WTC11 (cell line): ENCODE measurements at places on chromosomes 3 and 15.

GRCh38 chr15:84858231-84858630 is 26.2 kb upstream of the SLC28A1 start:
- no peaks in the 10 kb centered on the region for H3K4me1 ChIP-seq
- peaks cover 4% of the 10 kb centered on the region for H3K36me3 ChIP-seq
- H3K4me3 ChIP-seq, result no peak overlapping the region
- H3K27me3 ChIP-seq, result no peaks in the 10 kb centered on the region
- DNase-seq, result no peak

DNA sequence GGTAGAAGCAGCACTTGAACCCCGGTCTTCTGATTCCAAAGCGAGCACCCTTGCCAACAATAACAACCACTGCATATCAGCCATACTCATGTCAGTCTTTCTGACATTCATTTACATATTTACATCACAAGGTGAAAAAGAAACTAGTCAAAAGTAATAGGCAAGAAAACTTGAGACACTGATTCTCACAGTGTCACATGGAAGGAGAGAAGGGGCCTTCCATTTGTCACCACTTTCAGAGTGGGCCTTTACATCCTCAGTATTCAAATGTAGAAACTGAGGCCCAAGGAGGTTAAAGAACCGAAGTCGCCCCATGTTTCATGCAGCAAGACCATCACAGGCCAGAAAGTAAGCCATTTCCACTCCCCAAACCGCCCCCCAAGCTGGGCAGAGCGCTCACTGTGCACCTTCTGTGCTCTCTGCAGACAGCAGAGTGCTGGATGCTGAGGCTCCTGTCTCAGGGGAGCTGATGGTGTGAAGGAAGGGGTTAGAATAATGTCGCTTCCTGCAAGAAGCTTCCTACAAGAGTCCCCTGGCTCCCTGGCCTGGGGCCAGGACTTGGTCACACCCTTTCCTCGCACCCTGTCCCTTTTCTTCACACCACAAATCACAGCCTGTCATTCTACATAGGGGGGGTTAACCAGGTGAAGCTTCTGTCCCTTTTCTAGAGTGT is 260.1 kb downstream of the UACA start:
- peaks cover 5% of the 10 kb centered on the region; the same call in 1 of the 2 replicates for H3K36me3 ChIP-seq
- H3K4me3 ChIP-seq, result no peak overlapping the region
- peaks cover 35% of the 10 kb centered on the region for H3K4me1 ChIP-seq
- no peak for DNase-seq

GRCh38 chr15:101062471-101063171 is 143.5 kb downstream of the LRRK1 start:
- H3K27ac ChIP-seq, result peak overlapping the region; percentile 59
- H3K36me3 ChIP-seq, result peaks cover 23% of the 10 kb centered on the region
- H3K27me3 ChIP-seq, result peaks cover 4% of the 10 kb centered on the region
- H3K4me1 ChIP-seq, result peaks cover 65% of the 10 kb centered on the region

GRCh38 chr3:187188931-187189330 is 8.4 kb upstream of the RTP1 start:
- H3K36me3 ChIP-seq, result peaks cover 26% of the 10 kb centered on the region
- peaks cover 2% of the 10 kb centered on the region; the same call in 1 of the 2 replicates for H3K27me3 ChIP-seq
- H3K4me3 ChIP-seq, result no peak overlapping the region

DNA sequence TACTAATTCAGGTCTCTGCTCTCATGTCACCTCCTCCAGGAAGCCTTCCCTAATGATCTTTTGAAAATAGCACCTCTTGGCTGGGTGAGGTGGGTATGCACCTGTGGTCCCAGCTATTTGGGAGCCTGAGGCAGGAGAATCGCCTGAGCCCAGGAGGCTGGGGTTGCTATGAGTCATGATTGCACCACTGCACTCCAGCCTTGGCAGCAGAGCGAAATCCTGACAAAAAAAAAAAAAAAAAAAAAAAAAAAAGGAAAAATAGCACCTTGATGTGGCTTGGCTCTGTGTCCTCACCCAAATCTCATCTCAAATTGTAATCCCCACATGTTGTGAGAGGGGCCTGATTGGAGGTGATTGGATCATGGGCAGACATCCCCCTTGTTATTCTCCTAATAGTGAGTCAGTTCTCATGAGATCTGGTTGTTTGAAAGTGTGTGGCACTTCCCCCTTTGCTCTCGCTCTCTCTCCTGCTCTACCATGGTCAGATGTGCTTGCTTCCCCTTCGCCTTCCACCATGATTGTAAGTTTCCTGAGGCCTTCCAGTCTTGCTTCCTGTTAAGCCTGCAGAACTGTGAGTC is 11.2 kb upstream of the RNU6-1 start:
- H3K36me3 ChIP-seq, result peaks cover 6% of the 10 kb centered on the region
- peaks cover 52% of the 10 kb centered on the region for H3K4me1 ChIP-seq
- DNase-seq, result no peak
- no peak overlapping the region for H3K4me3 ChIP-seq
- H3K27me3 ChIP-seq, result no peaks in the 10 kb centered on the region; the same call in 1 of the 2 replicates

DNA sequence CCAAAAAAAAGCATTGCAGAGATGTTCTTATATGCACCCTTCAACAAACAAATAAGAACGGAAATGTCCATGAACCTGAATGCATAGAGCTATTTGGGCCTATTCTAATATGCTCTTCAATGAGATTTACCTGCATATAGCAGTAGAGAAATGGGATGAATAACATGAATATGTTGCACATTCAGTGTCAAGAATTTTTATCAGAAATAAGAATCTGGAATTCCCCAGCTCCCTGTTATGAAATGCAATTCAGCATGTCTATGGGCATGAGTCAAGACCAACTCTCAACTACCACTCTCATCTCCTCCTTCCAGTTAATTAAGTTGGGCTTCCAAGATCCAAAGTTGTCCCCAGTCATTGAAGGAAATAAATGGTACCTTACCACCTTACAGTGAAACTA is 133.7 kb upstream of the ALCAM start:
- H3K4me3 ChIP-seq, result no peak overlapping the region
- H3K27me3 ChIP-seq, result no peaks in the 10 kb centered on the region
- no peak overlapping the region for H3K27ac ChIP-seq
- DNase-seq, result no peak
- peaks cover 6% of the 10 kb centered on the region; the same call in 1 of the 2 replicates for H3K36me3 ChIP-seq

GRCh38 chr15:64162478-64162868 is 349 bp downstream of the PPIB start:
- peaks cover 33% of the 10 kb centered on the region for H3K4me1 ChIP-seq
- peak overlapping the region; percentile 92 for H3K27ac ChIP-seq
- H3K4me3 ChIP-seq, result peak overlapping the region; percentile 84
- DNase-seq, result no peak

DNA sequence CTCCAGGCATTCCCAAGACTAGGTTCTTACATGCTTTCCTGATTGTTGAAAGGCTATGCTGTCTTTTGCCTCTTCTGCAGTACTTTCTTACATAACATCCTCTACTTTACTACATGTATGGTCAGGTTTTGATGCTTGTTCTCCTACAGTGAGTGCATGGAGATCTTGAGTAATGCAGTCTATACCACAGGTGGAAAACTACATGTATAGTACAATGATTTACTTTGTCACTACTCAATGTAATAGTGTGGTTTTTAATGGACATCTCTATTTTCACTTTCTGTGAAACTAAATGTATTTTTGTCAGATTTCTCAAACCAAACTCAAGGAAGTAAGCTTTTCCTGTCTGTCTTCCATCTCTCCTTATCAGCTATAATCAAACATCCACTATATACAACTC is 657.0 kb downstream of the TUSC7 start:
- no peak overlapping the region for H3K27ac ChIP-seq
- no peaks in the 10 kb centered on the region for H3K4me1 ChIP-seq
- peaks cover 26% of the 10 kb centered on the region for H3K36me3 ChIP-seq
- H3K4me3 ChIP-seq, result no peak overlapping the region
- H3K27me3 ChIP-seq, result peaks cover 2% of the 10 kb centered on the region; the same call in 1 of the 2 replicates

DNA sequence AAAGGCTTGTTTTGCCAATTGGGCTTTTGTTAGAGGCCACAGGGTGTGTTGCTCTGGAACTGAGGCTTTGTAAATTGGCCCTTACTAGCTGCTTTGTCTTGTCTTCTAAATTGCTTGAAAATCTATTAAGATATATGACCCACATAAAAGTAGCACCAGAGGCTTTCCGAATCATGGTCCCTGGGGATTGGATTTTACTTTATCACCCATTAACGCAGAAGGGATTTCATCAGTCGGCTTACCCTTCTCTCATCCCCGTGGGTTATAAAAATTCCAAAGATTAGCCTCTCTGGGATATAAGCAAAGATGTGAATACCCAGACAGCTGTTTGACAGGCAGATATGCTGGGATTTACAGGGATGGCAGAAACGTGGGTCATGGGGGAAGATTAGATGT is 98.3 kb upstream of the CHL1 start:
- no peak overlapping the region for H3K4me3 ChIP-seq
- H3K27ac ChIP-seq, result no peak overlapping the region
- peaks cover 74% of the 10 kb centered on the region for H3K36me3 ChIP-seq
- no peaks in the 10 kb centered on the region; the same call in 1 of the 2 replicates for H3K27me3 ChIP-seq

GRCh38 chr3:122760453-122761271 is 33.0 kb downstream of the HSPBAP1 start:
- no peaks in the 10 kb centered on the region for H3K27me3 ChIP-seq
- H3K4me1 ChIP-seq, result peaks cover 13% of the 10 kb centered on the region
- DNase-seq, result peak; percentile 72
- no peaks in the 10 kb centered on the region for H3K36me3 ChIP-seq
- H3K27ac ChIP-seq, result peak overlapping the region; percentile 47

GRCh38 chr3:162224746-162225145 is 728.1 kb downstream of the OTOL1 start:
- H3K36me3 ChIP-seq, result peaks cover 16% of the 10 kb centered on the region
- H3K27me3 ChIP-seq, result no peaks in the 10 kb centered on the region
- DNase-seq, result no peak
- H3K4me1 ChIP-seq, result peaks cover 3% of the 10 kb centered on the region; the same call in 1 of the 2 replicates

DNA sequence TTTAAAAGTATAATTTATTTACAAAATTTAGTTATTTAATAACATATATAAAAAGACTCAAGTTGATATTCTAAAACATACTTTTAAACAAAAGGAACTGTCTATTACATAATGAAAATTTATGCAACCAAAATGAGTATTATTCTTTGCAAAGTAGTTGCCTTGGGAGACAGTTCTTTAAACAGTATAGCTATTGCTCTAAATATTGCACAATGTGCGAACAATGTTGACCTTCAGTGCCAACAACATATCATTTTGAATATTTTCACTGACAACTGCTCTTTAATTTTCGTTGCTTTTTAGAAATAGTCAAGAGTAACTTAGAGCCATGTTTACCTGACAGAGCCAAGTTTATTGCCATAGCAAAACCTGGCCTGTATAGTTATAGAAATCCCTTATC is 124.9 kb downstream of the ZBTB20 start:
- H3K27ac ChIP-seq, result no peak overlapping the region
- H3K27me3 ChIP-seq, result no peaks in the 10 kb centered on the region
- no peaks in the 10 kb centered on the region for H3K4me1 ChIP-seq

DNA sequence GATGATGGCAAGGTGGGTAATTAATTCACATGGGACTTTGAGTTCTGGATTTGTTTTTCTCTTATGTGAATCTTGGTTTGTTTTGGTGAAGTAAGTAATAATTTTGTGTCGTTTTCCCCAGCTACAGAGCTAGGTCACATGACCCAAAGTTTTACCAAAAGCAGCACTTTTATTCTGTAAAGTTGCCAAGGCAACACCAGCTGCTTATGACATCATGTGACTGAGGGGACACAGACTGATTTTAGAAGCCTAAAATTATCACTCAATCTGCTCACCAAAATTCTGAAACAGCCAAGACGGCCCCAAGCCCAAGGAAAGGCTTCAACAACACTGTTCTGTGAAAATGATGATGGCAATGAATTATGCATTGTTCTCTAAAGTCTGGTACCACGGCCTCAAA is 63.9 kb downstream of the MEX3B start:
- H3K27ac ChIP-seq, result no peak overlapping the region
- peaks cover 3% of the 10 kb centered on the region for H3K4me1 ChIP-seq
- DNase-seq, result no peak
- peaks cover 17% of the 10 kb centered on the region for H3K36me3 ChIP-seq
- H3K4me3 ChIP-seq, result no peak overlapping the region
- no peaks in the 10 kb centered on the region for H3K27me3 ChIP-seq

DNA sequence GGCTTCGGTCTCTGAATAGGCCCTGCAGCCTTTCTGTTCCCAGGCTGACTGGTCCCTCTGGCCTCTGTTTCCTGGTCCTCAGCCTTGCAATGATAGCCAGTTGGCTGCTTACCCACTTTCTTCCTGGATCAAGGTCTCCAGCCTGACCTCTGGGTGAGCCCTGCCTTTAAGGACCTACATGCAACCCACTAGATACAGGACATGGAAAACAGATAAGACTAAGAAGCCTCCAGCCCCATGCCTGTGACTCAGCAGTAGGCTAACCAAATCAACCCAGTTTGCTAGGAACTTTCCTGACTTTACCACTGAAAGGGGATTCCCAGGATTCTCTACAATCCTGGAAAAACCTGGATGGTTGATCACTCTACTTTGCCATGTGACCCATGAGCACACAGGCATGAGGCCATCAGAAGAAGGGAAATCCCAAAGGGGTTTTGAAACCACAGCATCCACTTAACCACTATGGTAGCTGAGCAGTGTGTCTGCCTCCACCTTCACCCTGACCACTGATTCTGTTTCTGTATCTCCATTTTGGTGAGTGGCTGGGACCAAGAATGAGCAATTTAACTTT is 188.1 kb downstream of the CHST2 start:
- DNase-seq, result no peak
- peaks cover 6% of the 10 kb centered on the region; the same call in 1 of the 2 replicates for H3K4me1 ChIP-seq
- no peak overlapping the region for H3K27ac ChIP-seq
- H3K36me3 ChIP-seq, result no peaks in the 10 kb centered on the region

- H3K36me3 ChIP-seq, result peaks cover 6% of the 10 kb centered on the region; the same call in 1 of the 2 replicates
- peaks cover 33% of the 10 kb centered on the region for H3K27me3 ChIP-seq
- H3K4me1 ChIP-seq, result peaks cover 22% of the 10 kb centered on the region
- H3K4me3 ChIP-seq, result no peak overlapping the region
- no peak for DNase-seq
Observed at GRCh38 chr3:137061186-137061585, 103.4 kb downstream of the IL20RB start.

- H3K4me1 ChIP-seq, result peaks cover 21% of the 10 kb centered on the region
- no peak overlapping the region for H3K27ac ChIP-seq
- DNase-seq, result no peak
- no peaks in the 10 kb centered on the region for H3K27me3 ChIP-seq
Observed at GRCh38 chr3:115397433-115397832, 225.9 kb upstream of the GAP43 start.

DNA sequence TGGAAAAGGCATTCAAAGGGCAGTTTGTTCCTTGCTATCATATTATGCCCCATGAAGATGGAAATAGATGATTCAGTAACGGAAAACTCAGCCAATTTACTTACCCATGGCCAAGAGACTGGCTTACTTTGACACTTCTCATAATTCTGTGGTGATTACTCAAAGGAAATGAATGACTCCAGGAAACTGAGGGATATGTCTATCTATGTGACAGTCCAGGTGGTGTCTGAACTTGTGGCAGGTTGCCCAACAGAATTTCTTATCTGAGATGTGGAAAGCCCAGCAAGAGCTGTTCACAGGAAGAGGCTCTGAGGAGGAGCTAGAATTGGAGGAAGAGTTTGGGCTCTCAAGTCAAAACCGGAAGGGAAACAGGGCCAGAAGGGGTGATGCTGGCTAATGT is 91.2 kb downstream of the KCNAB1 start:
- no peaks in the 10 kb centered on the region for H3K27me3 ChIP-seq
- no peak overlapping the region for H3K4me3 ChIP-seq
- no peaks in the 10 kb centered on the region for H3K36me3 ChIP-seq
- no peak overlapping the region for H3K27ac ChIP-seq
- no peak for DNase-seq

- H3K4me1 ChIP-seq, result peaks cover 39% of the 10 kb centered on the region
- no peaks in the 10 kb centered on the region for H3K27me3 ChIP-seq
- no peak overlapping the region for H3K4me3 ChIP-seq
- H3K36me3 ChIP-seq, result 0 out of 2 replicates have a peak, but pooled peaks cover 2% of the 10 kb centered on the region
Observed at GRCh38 chr3:160796089-160796812, 40.2 kb downstream of the PPM1L start.
